Activated CD4-positive, alpha-beta T cell treated with anti-CD3 and anti-CD28 coated beads, Interleukin-2, amount 10 ng/mL, durations not matched to agents 7 days and 5 days (primary cell): ENCODE measurements at places on chromosomes 13 and 19.

DNA sequence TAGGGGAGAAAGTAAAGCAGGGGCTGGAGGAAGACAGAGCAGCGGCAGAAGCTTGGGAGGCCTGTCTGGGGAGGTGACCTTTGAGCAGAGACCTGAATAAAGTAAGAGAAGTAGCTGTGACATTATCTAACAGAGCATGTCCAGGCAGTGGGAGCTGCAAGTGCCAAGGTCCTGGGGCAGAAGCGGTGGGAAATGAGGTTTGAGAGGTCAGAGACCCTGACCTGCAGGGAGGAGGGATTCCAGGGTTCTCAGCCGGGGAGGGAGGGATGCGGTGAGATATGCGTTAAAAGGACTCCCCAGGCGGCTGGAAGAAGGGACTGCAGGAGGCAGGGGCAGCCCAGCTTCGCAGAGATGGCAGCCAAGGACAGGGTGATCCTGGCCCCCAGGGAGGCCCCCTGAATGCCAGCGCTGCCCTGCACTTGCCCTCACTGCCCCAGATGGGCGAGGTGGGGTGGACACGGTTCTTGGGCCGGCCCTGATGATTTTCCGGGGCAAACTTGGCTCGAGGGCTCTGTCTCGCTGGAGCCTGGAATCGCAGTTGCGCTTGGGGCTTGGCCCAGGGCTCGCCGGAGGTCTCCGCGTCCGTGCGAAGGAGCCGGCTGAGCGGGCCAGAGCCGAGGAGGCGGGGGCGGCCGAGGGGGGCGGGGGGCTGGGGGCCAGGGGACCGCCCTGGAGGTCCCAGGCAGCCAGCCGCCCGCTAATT, 3.2 kb downstream of the CRLF1 start:
- no peak for DNase-seq

GRCh38 chr13:45511310-45512097, 46.8 kb downstream of the COG3 start:
- peak; percentile 53 for DNase-seq

GRCh38 chr19:35715981-35716800, 1.6 kb upstream of the KMT2B start:
- DNase-seq = no peak

DNA sequence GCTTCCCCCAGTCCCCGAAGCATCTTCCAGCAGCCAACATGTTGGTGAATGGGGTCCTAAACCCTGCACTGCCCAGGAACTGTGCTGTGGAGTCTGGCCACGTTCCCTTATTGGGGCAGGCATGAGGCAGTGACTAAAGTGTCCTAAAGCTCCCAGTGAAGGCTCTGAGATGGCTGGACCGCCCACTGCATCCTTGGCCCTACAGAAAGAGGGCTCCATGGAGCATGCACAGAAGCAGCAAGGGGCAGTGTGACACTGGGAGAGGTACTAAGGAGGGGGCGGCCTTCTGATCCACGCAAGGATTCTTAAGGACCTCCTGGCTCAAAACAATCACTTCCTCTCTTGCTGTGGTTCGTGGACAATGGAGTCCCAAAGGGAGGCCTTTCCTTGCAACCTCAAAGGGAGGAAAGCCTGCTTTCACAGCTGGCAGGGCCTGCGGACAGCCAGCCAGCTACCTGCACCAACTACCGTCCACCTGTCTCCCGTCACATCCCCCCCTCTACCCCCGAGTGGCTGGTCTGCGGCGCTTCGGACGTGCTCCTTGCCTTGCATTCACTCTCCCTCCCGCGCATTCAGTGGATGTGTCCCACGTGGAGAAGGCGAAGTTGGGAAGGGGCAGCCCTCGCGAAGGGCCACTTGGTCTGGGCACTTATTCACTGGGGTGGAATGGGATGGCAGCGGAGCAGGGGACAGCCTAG, 63.9 kb upstream of the STARD13 start:
- DNase-seq = no peak

DNA sequence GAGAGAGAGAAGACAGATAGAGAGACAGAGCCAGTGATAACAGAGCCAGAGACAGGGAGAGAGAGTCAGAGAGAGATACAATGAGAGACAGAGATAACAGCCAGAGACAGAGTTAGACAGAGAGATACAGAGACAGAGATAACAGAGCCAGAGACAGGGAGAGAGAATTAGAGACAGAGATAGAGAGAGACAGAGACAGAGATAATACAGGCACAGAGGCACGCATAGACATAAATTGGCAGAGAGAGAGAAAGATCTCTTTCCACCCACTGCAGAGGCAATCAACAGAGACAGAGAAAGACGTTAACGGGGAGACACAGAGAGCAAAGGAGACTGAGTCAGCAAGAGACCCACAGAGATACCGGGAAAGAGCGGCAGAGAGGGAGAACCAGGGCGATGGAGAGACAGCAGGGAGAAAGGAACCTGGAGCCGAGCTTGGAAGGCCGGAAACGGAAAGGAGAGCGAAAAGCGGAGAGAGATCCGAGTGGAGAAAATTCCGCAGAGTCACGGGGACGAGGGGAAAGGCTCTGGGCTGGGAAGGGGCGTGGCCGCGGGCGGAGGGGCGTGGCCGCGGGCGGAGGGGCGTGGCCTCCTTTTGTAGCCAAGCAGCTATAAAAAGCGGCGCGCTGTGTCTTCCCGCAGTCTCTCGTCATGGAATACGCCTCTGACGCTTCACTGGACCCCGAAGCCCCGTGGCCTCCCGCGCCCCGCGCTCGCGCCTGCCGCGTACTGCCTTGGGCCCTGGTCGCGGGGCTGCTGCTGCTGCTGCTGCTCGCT, at the start of gene TNFSF9:
Gene TNFSF9, plus strand, starts transcription at position 641 of the 777 bp plus-strand sequence. Its CDS starts 11 bp downstream, at position 652.
- DNase-seq = peak; percentile 78

GRCh38 chr19:47726467-47726866, 13.2 kb downstream of the EHD2 start:
- DNase-seq = no peak

DNA sequence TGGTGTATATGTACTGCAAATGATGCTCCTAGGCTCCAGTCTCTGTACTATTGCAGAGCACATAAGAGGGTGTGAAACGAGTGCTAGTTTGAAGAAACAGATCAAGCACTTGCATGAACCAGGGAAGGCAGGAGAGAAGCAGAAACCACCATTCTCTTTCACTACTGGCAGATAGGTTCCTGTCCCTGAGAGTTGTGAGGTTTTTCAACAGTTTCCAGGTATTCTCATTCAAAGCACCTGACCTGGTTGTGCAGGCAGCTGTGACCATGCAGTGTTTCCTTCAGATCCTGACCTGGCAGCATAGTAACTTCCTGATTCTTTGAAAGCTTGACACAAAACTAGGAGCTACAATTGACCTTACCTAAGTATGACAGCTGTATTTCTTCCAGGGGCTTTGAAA, 164.9 kb downstream of the UFM1 start:
- DNase-seq = no peak

GRCh38 chr13:112759827-112760226, 70.0 kb downstream of the ATP11A start:
- no peak for DNase-seq

DNA sequence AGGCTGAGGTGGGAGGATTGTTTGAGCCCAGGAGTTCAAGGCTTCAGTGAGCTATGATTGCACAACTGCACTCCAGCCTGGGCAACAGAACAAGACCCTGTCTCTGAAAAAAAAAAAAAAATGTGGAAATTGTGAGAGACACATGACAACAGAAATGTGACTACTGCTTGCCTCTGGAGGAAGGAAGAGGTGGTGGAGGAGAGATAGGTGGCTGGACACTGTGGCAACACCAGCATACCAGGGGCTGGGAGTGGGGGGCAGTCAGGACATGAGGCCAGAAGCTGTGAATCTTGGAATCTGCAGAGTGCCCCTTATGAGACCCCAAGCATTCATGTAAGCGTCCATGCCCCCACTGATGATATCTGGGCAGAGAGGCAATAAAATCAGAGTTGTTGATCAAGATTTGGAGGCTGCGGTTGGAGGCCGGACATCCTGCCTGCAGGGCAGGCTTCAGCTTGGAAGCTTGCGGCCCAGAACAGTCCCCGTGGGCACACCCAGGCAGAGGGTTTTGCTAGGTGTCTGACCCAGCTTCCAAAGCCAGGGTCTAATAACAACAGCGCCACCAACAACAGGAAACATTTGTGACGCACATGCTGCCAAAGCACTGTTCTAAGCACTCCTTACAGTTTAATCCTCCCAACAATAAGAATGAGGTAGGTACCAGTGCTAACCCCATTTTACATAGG, 16.9 kb downstream of the FAM187B start:
- peak; percentile 89 for DNase-seq

- DNase-seq = no peak
Observed at GRCh38 chr19:18848878-18849661, 17.3 kb downstream of the UPF1 start.

GRCh38 chr19:18655173-18655844, 18.5 kb downstream of the KLHL26 start:
- no peak for DNase-seq

GRCh38 chr19:28701491-28701890, 511.5 kb downstream of the UQCRFS1 start:
- DNase-seq = no peak

DNA sequence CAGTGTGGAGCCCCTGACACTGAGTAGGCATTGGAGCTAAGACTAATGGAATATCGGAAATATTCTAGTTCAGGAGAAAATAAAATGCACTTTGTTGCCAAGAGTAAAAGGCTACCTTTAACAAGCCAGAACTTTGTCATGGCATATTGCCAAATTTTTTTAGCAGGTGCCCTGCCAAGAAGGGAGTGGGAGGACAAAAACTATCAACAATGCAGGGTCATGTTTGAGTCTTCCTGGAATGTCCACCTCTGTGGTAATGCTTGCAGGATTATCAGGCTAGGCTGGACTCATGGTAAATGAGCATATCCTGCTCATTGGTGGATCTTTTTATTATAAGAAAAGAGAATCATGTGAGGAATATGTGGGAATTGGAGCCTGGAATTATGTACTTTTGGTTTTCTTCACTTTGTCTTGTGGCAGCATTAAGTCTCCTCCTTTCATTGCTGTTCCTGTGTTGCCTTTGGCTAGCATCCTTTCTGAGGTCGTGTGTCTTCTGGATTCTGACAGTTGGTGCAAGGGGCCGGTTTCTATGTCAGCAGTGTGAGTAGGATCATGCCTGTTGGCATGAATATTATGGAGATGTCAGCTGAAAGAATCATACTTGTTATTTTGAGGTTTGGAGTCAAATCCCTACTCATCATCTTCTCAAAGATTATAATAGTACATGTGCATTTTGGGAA, 122.9 kb upstream of the SPRY2 start:
- DNase-seq = no peak

DNA sequence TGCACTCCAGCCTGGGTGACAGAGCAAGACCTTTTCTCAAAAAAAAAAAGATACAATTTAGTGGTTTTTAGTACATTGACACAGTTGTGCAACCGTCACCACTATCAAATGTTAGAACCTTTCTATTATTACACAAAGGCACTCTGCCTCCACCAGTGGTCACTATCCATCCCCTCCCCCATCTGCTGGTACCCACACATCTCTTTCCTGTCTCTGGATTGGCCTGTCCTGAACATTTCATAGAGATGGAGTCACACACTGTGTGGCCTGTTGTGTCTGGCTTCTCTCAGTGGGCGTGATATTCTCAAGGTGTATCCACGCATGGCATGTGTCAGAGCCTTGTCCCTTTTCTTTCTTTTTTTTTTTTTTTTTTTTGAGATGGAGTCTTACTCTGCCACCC, 11.2 kb downstream of the KDM4B start:
- DNase-seq = no peak

- no peak for DNase-seq
Observed at GRCh38 chr13:113088691-113089020, 16.9 kb upstream of the F7 start.

DNA sequence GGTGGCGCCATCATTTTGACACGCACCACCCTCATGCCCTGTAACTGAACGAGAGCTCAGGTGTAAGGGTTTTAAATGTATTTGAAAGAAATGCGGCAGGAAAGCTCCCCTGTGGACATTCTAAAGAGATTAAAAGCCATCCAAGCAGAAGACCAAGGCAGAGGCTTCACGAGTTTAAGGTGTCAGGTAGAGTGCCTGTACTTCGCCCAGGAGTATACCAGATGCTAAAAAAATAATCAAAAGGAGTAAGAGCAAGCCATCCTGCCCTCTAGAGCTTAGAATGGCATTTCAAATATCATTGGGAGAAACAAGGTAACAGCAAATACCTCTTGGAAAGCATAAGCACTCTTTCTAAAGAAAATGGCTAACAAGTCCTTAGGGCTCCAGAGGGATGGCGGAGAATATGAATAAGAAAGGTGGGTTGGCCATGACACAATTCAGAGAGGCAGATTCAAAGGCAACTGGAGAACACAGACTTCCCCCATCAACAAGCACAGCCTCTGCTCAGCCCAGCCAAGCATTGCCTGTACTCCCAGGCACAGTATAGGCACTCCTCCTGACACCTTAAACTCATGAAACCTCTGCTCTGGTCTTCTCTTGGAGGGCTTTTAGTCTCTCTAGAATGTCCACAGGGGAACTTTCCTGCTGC, 447.6 kb downstream of the SUCLA2 start:
- DNase-seq = no peak

- no peak for DNase-seq
Observed at GRCh38 chr13:86569974-86570373, 770.8 kb upstream of the SLITRK6 start.

GRCh38 chr19:10299545-10300458, 9.8 kb downstream of the ZGLP1 start:
- no peak for DNase-seq

DNA sequence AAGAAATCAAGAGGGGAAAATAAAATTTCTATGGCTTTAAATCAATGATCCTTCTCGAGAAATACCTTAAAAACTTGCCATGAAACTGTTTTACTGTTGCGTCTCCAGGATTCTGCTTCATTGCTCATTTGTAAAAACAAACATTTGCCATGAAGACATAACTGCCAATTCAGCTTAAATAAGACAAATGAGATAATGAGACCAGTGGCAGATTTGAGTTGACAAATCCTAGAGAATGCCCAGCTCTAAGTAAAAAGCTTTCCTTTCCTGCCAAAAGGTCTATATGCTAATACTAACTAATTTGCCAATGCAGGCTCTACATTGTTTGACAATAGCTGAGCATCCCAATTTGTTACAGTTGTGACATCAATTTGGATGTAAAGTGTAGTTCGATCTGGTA, 400.5 kb upstream of the PCDH9 start:
- no peak for DNase-seq

DNA sequence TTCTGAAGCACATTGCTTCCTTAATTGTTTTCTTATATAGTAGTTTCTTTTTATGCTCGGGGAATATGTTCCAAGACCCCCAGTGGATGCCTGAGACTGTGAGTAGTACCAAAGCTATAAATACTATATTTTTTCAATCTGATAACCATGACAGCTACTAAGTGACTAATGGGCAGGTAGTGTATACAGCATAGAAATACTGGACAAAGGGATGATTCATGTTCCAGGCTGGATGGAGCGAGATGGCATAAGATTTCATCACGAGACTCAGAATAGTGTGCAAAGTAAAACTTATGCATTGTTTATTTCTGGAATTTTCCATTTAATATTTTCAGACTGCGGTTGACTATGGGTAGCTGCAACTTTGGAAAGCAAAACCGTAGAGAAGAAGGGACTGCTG, 47.9 kb upstream of the OLFM4 start:
- DNase-seq = no peak

- peak; percentile 96 for DNase-seq
Observed at GRCh38 chr19:49812997-49813861, at the start of gene FUZ. Gene FUZ (minus strand): TSS chr19:49813292. CDS start chr19:49813106, 186 bp downstream.

- DNase-seq = no peak
Observed at GRCh38 chr13:30052120-30052519, 201.7 kb upstream of the UBL3 start.

GRCh38 chr13:75468098-75468497, 13.9 kb downstream of the TBC1D4 start:
- no peak for DNase-seq
